Activated CD8-positive, alpha-beta memory T cell treated with anti-CD3 and anti-CD28 coated beads for 1 hour (primary cell): ENCODE measurements at places on chromosomes 1 and 21.

DNA sequence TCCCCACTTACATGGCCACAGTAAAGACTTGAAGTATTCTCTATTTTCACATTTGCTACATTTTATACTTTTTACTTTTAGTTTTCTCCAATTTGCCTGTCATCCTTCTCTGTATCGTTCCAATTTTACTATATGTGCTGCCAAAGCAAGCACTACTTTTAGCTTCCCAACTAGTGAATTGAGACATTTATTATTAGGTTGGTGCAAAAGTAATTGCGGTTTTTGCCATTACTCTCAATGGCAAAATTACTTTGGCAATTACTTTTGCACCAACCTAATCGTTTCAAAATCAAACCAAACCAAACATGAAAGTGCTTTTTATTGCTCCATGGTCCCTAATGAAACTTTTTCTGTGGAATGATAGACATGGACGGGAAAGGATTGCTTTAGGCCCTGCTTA is 56.6 kb upstream of the ATF3 start:
- DNase-seq = no peak

GRCh38 chr1:32466761-32467160 is 1.9 kb downstream of the ZBTB8B start:
- DNase-seq = no peak

DNA sequence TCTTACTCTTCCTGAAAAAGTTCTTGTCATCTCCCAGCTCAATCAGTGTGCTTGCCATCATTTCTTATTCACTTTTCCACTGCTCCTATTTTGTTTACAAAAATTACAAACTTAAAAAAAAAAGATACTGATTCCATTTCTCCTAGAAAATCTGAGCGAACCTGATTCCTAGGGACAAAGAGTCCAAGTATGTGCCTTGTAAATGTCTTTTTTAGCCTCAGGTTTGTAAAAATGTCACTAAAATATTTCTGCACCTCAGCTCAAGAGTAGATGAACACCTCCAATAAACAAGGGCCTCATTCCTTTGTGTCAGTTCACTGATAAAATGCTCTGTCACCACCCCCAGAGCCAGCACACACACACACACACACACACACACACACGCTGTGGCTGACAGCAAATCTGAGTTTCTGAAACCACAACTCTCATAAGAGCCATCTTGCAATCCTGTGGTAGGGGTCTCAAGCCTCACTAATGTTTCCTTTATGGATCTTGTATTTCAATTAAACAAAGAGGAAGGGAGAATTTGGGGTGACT is 299.2 kb downstream of the PBX1 start:
- no peak for DNase-seq

DNA sequence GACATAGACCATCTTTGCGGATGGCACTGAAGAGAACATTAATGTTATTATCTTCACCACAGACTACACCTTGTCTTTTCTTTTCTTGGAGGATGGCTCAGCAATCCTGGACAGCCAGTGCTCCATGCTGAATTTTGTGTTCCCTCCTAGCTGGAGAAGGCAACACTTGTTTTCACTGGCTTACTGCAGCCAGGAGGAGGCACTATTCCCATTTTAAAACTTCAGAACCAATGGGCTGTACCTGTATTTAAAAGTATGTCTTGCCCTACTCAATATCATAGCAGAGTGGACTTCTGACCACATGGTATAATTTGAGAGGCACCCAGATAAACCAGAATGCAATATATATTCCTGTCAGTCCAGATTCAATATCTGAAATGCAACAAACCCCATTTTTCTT is 53.3 kb upstream of the POGK start:
- DNase-seq = no peak

GRCh38 chr1:226650236-226650841 is 88.7 kb downstream of the ITPKB start:
- DNase-seq = no peak

GRCh38 chr1:216531263-216532239 is 108.3 kb upstream of the USH2A start:
- DNase-seq = no peak

DNA sequence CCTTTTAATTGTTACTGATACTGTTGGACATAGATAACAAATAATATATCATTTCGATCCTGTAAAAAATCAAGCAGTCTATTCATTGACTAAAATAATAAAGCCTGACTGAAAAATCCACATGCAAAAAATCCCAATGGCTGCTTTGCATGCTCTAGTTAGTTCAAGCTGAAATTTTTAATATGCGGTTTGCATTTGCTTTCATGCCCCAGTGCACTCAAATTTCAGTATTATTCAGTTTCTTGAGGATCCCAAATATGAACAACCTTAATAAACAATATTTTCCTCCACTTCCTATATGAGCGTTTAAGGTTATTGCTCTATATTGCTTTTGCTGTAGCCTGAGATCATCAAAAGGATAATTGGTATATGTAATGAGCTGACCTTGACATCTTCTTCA is 75.1 kb upstream of the DPH5 start:
- no peak for DNase-seq

- DNase-seq = no peak
Measured at GRCh38 chr21:32876426-32876825, 104.9 kb upstream of the PAXBP1 start.

DNA sequence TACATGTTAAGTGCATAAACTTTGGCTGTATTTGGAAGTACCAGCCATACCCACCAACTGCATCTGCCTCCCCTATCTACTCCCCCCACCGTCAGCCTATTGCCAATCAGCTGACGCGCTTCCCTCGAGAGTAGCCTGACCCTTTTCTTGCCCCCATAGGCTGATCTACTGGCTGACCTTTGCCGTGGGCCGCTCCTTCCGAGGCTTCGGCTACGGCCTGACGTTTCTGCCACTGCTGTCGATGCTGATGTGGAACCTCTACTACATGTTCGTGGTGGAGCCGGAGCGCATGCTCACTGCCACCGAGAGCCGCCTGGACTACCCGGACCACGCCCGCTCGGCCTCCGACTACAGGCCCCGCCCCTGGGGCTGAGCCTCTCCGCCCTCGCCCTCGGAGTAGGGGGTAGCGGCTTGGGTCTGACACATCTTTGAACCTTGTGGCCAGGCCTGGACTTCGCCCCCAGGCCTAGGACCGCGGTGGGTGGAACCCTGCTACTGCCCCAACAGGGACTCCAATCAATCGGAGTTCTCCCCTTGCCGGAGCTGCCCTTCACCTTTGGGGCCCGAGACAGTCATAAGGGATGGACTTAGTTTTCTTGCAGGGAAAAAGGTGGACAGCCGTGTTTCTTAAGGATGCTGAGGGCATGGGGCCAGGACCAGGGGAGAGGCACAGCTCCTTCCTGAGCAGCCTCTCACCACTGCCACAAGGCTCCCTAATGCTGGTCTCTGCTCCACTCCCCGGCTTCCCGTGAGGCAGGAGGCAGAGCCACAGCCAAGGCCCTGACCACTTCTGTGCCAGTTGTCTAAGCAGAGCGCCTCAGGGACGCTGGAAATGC is 4.0 kb downstream of the GLMP start:
- no peak for DNase-seq

GRCh38 chr1:212291505-212292134 is 6.4 kb downstream of the PPP2R5A start:
- DNase-seq = no peak

DNA sequence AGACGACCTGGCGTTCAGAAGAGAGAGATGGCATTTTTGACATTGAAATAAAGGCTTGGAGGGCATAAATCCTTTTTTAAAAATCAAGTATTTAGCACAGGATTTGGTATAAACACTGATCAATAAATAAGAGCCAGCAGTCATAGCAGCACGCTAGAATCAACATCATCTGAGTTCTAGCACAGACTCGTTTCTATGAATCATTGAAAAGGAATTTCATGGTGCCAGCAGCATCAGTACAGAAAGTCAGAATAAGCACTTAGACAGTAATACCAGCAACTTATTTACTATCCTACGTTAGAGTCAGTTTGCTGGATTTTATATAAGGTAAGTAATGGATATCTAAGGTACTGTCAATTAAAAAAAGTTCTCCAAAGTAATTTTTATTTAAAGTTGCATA is 119.3 kb downstream of the HLCS start:
- DNase-seq = no peak

DNA sequence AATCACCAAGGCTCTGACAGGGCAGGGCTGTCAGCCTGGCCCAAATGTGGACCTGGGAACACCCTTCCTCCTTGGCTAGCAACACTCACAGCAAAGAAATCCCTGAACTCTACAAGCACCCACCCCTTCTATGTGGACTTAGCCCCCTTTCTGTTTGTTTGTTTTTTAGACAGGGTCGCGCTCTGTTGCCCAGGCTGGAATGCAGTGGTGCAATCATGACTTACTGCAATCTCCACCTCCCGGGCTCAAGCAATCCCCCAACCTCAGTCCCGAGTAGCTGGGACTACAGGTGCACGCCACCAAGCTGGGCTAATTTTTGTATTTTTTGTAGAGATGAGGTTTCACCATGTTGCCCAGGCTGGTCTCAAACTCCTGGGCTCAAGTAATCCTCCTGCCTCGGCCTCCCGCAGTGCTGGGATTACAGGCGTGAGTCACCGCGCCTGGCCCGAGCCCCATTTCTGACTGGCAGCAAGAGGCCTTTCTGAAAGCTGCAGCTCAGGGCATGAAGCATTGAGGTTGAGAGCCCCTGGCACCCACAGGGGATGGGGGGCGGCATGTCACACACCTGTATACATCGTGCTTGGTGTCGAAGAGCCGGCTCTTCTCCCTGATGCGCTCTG is 16.2 kb downstream of the RIPK4 start:
- no peak for DNase-seq
